Activated CD4-positive, alpha-beta T cell treated with anti-CD3 and anti-CD28 coated beads, Interleukin-2, amount 10 ng/mL, durations not matched to agents 24 days and 14 days (primary cell): ENCODE measurements at places on chromosomes 7 and 10. TPM values are rescaled to one million over a fixed set of nuclear protein-coding genes. Genes with fewer than 3 reads are reported as not detected.

The PTER gene
- 16.7 and 17.8 TPM in 2 replicates for total RNA-seq

The ENTPD7 gene
- 8.2 and 8.3 TPM in 2 replicates for total RNA-seq

The PCGF6 gene
- total RNA-seq = 19.3 and 19.7 TPM in 2 replicates

The TMEM106B gene
- total RNA-seq = 24.0 and 25.5 TPM in 2 replicates

The MCM7 gene
- 464 and 469 TPM in 2 replicates for total RNA-seq

The CRYGN gene
- total RNA-seq = not detected in 2 replicates

The EGR2 gene
- total RNA-seq = 178 and 201 TPM in 2 replicates

The FAM3C gene
- 77.5 and 80.2 TPM in 2 replicates for total RNA-seq

The UFSP1 gene
- total RNA-seq = 4.5 TPM in 2 replicates

The NUDT5 gene
- 123 and 128 TPM in 2 replicates for total RNA-seq

The CASTOR2 gene
- 4.8 and 5.3 TPM in 2 replicates for total RNA-seq

The SLC13A1 gene
- total RNA-seq = not detected in 2 replicates

The RAMP3 gene
- not detected in 2 replicates for total RNA-seq

The AKR1C4 gene
- not detected in 2 replicates for total RNA-seq

The HOXA6 gene
- not detected in 2 replicates for total RNA-seq

The ADRB1 gene
- total RNA-seq = not detected in 2 replicates

The GPR37 gene
- total RNA-seq = not detected in 2 replicates

The OGDHL gene
- 0.89 and 0.97 TPM in 2 replicates for total RNA-seq

The HOGA1 gene
- not detected in 2 replicates for total RNA-seq

The ADAMTS14 gene
- total RNA-seq = 0.33 and 0.52 TPM in 2 replicates

The NEURL1 gene
- 2.8 and 3.1 TPM in 2 replicates for total RNA-seq

The PILRA gene
- 9.8 and 11.6 TPM in 2 replicates for total RNA-seq

The CPA4 gene
- total RNA-seq = not detected in 2 replicates

The FXYD4 gene
- not detected in 2 replicates for total RNA-seq

The UBN2 gene
- total RNA-seq = 12.5 and 15.2 TPM in 2 replicates

The MYPN gene
- total RNA-seq = not detected in 2 replicates

The PNLIPRP2 gene
- not detected in 2 replicates for total RNA-seq

The MYO1G gene
- 283 and 290 TPM in 2 replicates for total RNA-seq

The CTAGE6 gene
- total RNA-seq = 0.52 and 1.5 TPM in 2 replicates

The GNA12 gene
- total RNA-seq = 30.6 and 31.0 TPM in 2 replicates

The PON1 gene
- total RNA-seq = not detected in 2 replicates

The MINDY4 gene
- total RNA-seq = 1.2 and 1.3 TPM in 2 replicates

The ATXN7L1 gene
- 8.5 and 9.8 TPM in 2 replicates for total RNA-seq

The SPAM1 gene
- total RNA-seq = not detected in 2 replicates

The ELN gene
- not detected in 2 replicates for total RNA-seq

The ANKRD1 gene
- not detected in 2 replicates for total RNA-seq

The ANXA11 gene
- total RNA-seq = 223 and 232 TPM in 2 replicates

The GALNT11 gene
- 22.0 and 22.1 TPM in 2 replicates for total RNA-seq

The ARPC1A gene
- total RNA-seq = 76.0 and 80.8 TPM in 2 replicates

The CAPZA2 gene
- 154 and 158 TPM in 2 replicates for total RNA-seq

The STAMBPL1 gene
- total RNA-seq = 41.9 and 43.5 TPM in 2 replicates

The FKBP6 gene
- total RNA-seq = not detected in 2 replicates
